Stimulated activated CD4-positive, alpha-beta T cell treated with anti-CD3 and anti-CD28 coated beads, Interleukin-15, amount 100 ng/mL, for 24 hours (primary cell): ENCODE measurements at places on chromosomes 5 and 9.

GRCh38 chr5:31470608-31471007 is 61.3 kb downstream of the DROSHA start:
- no peak for DNase-seq

GRCh38 chr9:6229619-6230018 is 14.0 kb downstream of the IL33 start:
- DNase-seq, result no peak

GRCh38 chr5:169408731-169409130 is 107.8 kb upstream of the SLIT3 start:
- no peak for DNase-seq

DNA sequence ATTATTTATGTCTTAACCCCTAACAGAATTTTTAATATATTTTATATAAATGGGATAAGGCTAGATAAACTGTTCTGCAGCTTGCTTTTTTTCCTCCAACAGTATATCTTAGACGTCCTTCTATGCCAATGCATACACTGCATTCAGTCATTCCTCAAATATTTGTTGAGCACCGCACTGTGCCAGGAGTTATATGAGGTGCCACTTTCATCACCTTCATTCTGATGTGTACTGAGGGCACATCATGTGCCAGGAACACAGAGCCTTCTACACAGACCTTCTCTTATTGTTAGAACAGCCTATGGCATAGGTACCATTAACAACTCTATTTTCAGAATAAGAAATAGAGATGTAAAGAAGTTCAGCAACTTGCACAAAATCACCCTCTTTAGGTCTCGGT is 570.1 kb downstream of the CDK5RAP2 start:
- DNase-seq, result no peak

DNA sequence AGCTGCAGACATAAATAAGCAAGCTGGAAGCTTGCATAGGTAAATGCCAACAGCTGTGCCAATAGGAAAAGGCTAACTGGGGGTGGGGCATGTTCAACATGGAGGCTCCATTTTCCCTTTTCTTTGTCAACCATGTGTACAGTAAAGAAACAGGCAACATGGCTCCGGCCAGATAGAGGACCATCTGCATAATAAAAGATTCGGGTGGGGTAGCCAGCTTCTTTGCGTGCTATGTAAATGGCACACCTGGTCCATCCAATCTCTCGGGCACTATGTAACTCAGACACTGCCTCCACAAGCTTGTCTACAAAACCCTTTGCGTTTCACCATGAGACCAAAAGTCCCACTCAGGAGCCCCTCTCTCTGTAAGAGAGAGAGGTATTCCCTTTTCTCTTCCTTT is 41.7 kb upstream of the DENND4C start:
- DNase-seq, result no peak

DNA sequence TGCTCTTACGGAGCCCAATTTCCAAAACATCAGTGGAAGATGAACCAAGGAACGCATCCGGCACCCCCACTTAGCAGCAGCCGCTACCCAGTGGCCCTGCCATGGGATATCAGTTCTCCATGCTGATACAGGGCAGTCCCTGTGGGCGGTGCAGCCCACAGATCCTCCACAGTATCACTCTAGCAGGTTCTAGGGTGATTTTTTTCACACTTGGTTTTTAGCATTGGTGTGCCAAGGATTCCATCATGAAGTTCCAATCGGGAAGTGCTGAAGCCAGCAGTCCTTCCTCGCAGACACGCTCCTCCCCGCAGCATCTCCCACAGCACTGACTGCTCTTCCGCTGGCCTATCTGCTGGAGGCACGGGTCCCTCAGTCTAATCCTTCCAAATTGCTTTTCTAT is 261.9 kb downstream of the SYK start:
- no peak for DNase-seq

DNA sequence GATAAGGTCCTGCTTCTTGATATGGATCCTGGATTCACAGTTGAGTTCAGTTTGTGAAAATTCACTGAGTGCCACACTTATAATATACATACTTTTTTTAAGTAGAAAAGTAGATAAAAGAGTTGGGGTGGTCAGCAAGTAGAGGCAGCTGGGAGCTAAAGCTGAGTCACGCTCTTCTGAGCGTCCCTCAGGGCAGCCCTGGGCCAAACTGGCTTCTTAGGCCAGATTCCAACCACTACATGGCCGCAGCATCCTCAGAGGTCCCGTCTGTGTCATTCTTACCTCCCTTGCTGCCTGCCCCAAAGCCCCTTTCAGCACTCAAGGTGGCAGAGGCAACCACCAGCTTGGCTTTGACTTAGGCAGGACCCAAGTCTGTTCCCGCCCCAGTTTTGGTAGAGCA is 123.3 kb upstream of the TBC1D2 start:
- no peak for DNase-seq

- peak; percentile 46 for DNase-seq
Measured at GRCh38 chr5:176542596-176543427, 5.6 kb upstream of the RNF44 start.

GRCh38 chr9:68832861-68833518 is 128.0 kb downstream of the PIP5K1B start:
- DNase-seq, result no peak

GRCh38 chr5:35061211-35061770 is 13.5 kb upstream of the AGXT2 start:
- DNase-seq, result no peak

DNA sequence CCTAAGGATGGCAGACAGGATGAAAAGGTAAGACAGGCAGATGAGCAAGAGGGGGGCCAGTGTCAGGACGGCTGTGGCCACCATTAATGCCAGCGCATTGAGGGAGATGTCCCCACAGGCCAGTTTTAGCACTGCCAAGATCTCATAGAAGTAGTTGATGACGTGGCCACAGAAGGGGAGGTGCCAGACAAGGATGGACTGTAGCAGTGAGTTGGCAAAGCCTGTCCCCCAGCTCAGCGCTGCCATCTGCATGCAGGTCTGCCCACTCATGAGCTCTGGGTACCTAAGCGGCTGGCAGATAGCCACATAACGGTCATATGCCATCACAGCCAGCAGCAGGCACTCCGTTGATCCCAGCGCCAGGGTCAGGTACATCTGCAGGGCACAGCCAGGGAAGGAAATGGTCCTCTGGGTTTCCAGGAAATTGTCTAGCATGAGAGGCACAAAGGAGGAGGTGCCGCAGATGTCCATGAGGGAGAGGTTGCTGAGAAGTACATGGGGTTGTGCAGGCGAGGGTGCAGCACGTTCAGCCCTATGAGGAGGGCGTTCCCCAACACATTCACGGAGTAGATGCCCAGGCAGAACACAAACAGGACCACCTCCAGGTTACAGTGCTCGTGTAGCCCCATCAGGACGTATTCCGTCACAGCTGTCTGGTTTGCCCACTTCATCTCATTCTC is 10.8 kb downstream of the OR13J1 start:
- no peak for DNase-seq

- no peak for DNase-seq
Measured at GRCh38 chr5:169838688-169839087, 141.6 kb downstream of the INSYN2B start.

DNA sequence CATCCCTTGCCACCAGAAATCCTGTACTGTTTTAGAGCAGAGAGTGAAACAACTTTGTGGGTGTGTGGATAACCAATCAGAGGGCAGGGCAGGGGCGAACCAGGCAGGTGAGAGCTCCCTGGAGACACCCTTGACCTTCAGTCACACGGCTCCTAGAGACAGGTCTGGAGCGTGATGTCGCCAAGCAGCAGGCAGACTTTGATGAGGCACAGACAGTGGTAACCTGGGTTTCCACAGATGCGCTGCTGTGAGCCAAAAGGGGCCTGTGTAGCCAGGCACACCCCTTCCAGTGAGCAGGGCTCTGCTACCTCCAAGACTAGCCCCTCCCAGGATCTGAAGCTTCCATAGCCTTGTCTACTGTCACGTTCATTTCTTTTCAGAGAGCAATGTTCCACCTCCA is 317.8 kb upstream of the ADCY2 start:
- DNase-seq, result no peak

DNA sequence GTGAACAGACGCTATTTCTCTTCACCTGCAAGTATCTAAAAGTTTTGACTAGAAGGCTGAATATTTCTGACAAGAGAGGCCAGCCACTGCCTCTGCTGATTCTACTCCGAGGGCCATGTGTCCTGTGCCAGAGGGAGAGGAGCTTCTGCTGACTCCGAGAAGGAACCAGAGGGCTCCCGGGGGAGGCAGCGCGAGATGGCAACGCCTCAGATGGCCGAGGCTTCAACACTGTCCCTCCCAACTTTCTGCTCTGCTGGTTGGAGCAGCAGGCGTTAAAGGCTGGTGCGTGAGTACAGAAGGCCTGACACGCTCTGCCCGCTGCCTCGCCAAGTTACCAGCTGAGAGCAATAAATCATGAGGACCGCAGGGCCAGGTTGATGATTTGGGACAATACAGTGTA is 178.8 kb downstream of the GAPVD1 start:
- DNase-seq, result no peak
